ENCODE measurements at places on chromosomes 1 and 21.

GRCh38 chr1:40339420-40340323, 22.6 kb upstream of the COL9A2 start:
- DNase-seq, result no peak

- DNase-seq, result no peak
These were observed at the start of gene EFNA3 for GRCh38 chr1:155078469-155079209. Gene EFNA3 (plus strand): TSS chr1:155078837. CDS start chr1:155078942, 105 bp downstream.

DNA sequence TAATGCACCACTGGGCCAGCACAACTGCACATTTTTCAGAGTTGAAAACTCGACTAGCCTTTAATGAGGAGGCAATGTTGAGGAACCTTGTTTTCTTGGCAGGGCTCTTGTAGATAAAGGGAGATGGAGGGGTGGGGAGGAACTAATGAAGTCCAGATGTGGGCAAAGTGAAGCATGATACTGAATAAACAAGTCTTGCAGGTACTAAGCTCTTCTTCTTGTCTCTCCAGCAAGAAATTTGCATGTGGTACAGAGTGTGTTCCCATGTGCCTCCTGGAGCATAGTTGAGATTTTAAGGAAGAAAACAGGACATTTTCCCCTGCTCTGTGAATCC, 47.0 kb downstream of the PLPP3 start:
- DNase-seq, result no peak

- no peak for DNase-seq
These were observed 6.4 kb upstream of the CSF1 start for GRCh38 chr1:109904105-109904817.

- no peak for DNase-seq
These were observed 19.9 kb upstream of the TMEM39B start for GRCh38 chr1:32052887-32053286.

DNA sequence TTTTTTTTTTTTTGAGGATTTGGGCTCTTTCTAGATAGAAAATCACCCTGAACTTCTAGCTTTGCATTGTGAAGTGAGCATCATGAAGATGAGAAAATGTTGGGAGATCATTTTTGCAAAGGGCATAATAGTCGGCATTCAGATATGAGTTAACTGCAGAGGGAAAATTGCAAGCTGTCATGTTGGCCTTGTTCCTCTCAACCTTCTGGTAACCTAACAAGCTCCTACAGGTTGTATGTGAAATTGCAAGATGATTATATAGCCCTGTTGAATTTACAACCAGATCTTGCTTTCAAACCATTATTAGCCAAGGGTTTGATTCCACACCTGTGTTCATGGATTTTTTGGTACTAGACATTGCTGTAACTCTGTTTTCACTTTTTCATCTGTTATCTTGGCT, 2.2 kb downstream of the ELOA start:
- no peak for DNase-seq

DNA sequence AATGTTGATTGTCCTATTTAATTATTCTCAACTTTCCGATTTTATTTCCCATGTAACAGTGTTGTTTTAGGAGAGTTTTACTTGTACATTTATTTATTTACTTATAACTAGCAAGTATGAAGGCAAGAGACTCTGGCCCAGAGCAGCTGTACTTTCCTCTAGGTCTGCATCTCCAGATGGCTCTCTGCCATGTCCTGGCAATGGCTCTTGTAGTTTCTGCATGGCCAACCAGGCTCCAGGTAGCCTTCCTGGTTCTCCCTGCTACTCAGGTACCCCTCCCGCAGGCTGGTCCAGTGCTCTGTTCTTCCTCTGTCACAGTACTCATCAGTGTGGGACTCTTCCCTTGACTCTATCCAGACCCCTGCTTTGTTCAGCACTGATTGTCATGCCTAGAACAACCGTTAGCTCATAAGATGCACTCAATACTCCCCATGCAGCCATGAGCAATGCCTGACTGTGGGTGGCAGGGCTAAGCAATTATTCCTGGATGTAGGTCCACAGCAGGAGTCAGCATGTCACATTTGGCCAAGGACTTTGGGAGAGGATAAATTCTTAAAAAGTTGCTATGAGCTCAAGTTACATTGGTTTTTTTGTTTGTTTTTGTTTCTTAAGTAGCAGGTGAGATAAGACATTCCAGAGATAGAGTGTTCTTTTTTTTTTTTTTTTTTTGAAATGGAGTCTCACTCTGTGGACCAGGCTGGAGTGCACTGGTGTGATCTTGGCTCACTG, 10.9 kb upstream of the IL20 start:
- no peak for DNase-seq

- DNase-seq, result no peak
These were observed 262.8 kb upstream of the PBX1 start for GRCh38 chr1:164296172-164296571.

DNA sequence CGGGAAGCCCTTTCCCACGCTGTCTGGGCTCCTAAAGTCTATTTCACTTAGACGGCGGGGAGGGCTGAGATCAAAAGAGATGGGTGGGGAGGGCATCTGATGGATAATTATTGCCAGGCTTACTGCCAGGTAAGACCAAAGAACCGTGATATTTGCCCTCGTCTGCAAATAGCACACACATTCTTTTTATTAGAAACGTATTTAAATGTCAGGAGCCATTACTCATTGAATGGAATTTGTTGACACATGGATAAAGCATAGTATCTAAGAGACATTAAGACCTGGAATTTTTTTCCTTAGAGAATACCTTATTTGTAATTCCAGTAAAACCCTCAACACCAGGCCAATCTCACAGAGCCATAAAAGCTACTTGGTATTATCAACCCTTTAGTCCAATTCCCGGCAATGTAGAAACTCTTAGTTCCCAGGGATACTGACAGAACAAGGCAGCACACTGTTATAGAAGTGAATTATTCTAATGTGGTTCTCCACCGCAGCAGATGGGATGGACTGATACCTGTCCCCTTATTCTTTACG, 10.6 kb downstream of the URB1 start:
- DNase-seq, result no peak

DNA sequence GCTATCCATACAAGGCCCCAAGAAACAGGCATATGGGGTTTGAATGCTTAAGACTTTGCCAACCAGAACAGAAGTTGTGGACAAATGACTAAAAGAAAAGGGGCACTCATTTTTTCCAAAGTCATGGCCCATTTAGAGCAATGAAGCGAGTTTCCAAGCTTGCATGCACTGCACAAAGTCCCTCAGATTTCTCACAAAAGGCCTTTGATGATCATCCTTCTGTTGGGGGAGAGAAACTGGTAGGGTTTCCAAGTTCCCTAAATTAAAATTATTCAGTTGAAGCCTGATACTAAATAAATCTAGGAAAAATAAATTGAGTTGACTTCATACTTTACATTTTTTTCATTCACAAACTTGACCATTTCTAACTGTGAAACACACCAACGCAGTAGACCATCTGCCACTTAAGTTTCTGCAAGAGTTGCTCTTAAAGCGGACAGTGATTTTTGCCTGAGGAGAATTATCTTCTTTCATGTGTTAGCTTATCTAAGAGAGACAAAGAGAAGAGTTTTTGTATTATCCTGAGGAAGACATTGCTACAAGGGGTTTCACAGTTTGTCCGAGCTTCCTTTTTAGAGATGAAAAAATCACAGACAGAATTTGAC, 139.2 kb downstream of the SEC16B start:
- DNase-seq, result no peak

- DNase-seq, result no peak
These were observed 12.0 kb upstream of the KCNE2 start for GRCh38 chr21:34351786-34352241.

GRCh38 chr1:163337631-163338030, 15.9 kb downstream of the NUF2 start:
- DNase-seq, result no peak

- no peak for DNase-seq
These were observed 1.7 kb downstream of the FAM78B start for GRCh38 chr1:166164995-166165660.

- DNase-seq, result no peak
These were observed 40.5 kb downstream of the DDR2 start for GRCh38 chr1:162672622-162673260.

DNA sequence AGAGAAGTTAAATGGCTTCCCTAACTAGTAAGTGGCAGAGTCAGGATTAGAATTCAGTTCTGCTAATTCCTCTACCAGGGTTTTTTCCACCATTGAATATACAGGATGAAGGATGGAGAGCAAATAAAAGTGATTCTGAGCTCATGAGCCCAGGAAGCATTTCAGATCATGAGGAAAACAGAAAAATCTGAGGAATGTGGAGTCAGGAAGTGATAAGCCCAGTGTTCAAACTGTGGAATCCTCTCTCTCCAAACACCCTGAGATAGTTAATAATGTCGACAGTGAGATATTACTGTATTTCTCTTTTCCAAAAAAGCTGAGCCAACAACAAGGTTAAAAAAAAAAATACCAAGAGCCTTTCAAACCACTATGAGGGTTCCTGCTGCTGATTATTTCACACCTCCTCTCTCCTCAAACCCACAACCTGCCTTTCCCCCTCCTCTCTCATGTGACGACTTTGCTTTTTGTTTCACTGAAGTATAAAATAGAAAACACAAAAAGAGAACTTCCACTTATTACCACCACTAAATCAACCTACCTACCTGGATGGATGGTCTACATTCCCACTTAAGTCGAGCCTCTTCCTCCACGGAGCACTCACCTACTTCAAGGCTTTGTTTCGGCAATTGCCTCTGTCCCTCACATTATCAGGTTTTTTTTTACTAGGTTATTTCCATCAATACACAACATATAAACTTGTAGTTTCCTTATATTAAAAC, 8.9 kb downstream of the SLAMF1 start:
- DNase-seq, result peak; percentile 50

- DNase-seq, result no peak
These were observed 193.8 kb upstream of the FOXD3 start for GRCh38 chr1:63128556-63128955.

DNA sequence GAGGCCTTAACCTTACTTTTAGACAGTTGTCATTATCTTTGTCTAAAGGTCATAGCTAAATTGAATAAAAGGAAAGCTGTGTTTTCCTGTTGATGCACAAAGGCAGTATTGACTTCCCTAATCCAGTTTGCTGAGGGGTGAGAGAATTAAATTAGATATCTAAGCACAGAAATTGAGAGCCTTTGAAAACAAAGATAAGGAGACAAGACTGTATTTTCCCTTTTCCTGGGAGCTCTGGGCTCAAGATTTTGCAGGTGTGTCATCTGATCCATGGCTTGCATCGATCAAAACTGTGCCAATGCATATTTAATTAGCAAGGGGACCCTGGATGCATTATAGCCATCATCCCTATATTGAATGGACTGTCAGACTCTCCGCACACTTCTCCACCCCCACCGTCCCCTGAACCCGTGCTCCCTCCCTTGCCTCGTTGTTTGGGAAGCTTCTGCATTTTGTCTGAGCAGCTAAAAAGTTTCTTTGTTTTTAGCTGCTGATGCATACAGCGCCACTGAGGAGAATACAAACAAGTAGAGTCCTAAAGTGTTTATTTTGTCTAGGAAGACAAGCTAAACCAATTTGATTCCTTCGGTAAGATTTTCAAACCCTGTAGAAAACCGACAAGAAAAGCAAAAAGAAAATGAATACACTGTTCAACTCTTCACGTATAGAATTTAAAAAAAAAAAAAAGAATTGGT, 186.3 kb downstream of the NFIA start:
- DNase-seq, result no peak

GRCh38 chr1:81505831-81506230, 294.9 kb upstream of the ADGRL2 start:
- DNase-seq, result no peak

DNA sequence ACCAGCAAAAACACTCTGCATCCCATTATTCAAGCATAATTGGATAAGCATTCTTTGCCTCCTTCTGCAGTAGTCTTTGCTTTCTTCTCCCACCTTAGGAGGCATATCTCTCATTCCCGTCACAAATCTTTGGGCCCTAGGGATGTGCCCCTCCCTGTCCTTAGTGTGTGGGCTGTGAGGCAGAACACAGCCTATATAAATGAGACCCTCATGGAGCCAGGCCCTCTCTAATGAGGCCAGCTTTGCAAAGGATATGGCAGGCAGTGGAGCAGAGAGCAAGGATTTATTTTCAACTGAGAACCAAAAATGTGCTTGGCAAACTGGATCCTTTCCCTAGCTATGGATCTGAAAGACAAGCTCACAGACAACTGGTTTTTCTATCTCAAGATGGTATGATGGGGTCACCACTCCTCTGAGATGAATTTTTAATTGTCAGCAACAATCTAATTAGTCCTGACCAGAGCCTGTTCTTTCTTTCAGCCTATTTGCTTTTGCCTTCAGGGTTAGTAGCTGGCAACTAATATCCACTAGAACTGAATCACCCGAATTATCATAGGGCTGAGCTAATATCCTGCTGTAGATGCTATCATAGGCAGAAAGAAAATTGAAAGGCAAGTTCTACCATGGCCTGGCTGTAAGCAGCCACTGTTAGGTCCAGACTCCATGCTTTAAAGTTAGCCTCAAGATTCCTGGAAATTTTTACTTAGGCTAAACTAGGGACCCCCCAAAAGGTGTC, 134.2 kb downstream of the SYT2 start:
- no peak for DNase-seq
